ENCODE measurements at places on chromosomes 16 and 17.

GRCh38 chr17:82241183-82241925, 12.5 kb downstream of the SLC16A3 start:
- DNase-seq, result peak; percentile 51

DNA sequence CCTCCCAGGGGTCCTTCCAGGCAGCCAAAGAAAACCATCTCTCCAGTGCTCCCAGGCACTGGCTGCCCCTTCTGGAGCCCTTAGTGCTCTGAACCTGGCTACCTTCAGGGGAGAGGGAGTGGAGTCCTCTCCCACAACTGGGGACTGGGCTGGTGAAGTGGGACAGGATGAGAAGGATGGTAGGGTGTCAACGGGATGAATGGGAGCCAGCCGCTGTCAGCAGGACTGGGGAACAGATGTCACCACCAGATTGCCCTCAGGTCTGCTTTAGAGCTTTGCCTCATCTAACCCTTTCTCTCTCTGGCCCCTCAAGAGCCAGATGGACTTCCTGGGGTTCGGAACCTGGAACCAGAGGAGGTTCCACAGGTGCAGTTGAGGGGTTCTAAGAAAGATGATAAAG, 488 bp upstream of the SEBOX start:
- DNase-seq, result no peak

DNA sequence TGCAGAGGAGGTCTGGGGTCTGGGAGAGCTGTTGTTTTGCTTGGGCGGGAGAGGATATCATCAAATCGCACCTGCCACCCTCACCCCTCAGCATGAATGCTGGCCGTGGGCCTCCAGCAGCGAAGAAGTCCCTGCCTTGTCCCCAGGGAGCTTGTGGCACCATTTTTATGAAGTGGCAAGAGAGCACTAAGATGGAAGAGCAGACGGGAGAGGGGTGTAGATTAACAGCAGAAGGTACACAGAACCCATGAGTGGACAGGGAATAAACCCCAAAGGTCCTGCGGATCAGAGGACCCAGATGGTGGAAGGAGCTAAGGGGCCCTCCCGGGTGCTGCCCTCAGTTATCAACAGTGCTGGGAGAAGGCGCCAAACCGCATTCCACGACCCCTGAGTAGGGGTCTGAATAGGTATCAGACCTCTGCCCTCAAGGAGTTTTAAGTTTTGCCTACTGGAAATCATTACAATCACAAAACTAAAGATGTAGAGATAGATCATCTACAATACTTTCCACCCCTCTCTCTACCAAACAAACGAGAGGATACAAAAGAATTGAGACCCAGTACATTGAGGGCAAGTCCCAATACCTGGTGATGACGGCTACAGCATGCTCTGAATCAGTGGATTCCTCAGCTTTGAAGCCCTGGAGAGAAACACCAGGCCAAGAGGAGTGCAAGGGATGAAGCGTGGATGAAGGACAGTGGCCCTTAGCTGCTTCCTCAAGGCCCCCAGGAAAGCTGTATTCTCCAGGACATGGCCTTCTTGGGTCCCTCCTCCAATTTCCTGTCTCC, 60.2 kb downstream of the CCDC182 start:
- no peak for DNase-seq

DNA sequence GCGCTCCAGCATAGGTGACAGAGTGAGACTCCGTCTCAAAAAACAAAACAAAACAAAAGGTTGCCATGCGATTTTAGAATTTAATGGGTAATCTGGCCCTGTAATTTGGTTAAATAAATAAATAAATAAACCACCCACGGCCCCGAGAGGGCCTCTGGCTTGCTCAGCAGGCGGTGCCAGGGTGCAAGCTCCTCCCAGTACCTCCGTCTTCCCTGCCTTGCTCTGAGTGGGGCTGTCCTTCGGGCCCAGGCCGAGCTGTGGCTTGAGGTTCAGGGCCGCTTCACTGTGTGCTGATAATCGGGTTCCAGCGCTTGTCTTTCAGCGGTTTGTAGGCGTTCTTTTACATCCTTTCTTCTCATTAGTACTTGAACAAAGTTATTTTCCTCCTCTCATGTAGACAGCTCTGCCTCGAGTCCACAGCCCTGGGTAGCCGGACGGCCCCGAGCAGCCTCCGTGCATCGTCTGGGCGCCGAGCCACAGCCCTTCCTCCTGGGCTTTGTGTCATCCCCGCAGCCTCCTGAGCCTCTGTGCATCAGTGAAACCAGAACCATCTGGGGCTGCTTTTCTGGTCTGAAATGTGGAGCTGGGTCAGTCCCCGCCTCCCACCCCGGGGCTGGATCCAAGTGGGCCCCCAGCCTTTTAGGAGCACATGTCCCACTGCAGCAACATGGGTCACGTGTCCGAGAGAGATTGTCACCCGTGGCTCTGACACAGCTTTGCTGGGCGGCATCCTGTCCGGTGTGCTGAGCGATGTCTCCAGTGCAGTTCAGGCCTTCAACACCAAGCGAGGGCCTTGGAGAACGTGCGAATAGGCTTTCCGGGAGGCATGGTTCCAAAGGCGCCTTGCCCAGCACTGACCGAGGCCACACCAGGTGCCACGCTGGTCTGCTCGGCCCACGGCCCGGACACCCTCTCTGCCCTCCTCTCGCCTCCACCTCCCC, 157.4 kb upstream of the CHMP6 start:
- peak; percentile 9 for DNase-seq

- DNase-seq, result no peak
Observed at GRCh38 chr17:44807817-44808155, 22.3 kb downstream of the GJC1 start.

GRCh38 chr17:75827308-75828075, 16.7 kb downstream of the UNC13D start:
- DNase-seq, result peak; percentile 69

- DNase-seq, result no peak
Observed at GRCh38 chr17:60627124-60627523, 27.1 kb downstream of the PPM1D start.

DNA sequence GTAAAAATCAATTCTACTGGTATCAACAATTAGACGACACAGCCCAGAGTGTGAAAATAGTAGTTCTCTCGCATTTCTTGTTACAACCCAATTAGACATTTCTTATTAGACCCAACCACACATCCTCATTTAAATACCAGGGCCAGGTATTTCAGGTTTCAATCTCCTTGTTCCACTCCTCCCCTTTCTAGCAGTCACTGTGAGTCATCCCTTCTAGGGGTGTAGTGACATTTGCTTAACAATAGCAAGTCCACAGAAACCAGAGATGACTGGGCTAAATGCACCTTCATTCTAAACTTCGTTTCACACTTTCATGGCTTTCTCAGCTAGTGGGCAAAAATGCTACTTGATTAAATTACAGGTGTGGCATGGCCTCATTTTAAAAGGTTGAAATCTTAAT, 116.9 kb upstream of the CACNG3 start:
- no peak for DNase-seq

GRCh38 chr16:89779231-89779908, 37.1 kb downstream of the FANCA start:
- no peak for DNase-seq

DNA sequence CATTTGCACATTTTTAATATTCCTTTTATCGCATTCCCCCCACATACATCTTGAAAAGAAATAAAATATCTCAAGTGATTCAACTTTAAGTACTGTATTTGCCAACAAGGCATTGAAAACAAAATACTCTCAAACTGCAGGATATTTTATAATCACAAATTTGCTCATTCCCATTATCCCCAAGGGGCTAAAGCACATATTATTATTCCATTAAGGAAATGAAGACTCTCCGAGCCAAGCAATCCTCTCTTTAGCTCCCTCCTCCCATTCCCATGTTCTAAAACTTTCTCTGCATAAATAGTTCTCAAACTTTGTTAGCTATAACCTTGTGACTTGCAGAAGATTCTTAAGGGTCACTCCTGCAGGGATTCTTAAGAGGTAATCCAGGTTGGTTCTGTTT, 436.8 kb downstream of the KCNJ2 start:
- no peak for DNase-seq

- no peak for DNase-seq
Observed at GRCh38 chr16:72371307-72372086, 199.5 kb upstream of the PMFBP1 start.

GRCh38 chr16:1778200-1779179, 3.9 kb downstream of the SPSB3 start:
- no peak for DNase-seq

DNA sequence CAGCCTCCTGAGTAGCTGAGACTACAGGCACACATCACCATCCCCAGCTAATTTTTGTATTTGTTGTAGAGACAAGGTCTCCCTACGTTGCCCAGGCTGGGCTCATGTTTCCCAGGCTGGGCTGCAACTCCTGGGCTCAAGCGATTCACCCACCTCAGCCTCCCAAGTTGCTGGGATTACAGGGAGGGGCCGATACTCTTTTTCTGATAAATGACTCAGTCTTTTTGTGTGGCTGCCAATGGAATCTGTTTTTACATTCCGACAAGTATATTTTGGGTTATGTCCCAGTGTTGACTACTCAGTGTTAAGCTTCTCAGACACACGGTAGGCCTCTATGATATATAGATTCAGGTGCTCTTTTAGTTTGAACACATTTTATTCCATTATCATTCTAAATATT, 58.1 kb downstream of the SLFN11 start:
- DNase-seq, result no peak

- no peak for DNase-seq
Observed at GRCh38 chr16:86220561-86220960, 289.8 kb upstream of the FOXF1 start.

DNA sequence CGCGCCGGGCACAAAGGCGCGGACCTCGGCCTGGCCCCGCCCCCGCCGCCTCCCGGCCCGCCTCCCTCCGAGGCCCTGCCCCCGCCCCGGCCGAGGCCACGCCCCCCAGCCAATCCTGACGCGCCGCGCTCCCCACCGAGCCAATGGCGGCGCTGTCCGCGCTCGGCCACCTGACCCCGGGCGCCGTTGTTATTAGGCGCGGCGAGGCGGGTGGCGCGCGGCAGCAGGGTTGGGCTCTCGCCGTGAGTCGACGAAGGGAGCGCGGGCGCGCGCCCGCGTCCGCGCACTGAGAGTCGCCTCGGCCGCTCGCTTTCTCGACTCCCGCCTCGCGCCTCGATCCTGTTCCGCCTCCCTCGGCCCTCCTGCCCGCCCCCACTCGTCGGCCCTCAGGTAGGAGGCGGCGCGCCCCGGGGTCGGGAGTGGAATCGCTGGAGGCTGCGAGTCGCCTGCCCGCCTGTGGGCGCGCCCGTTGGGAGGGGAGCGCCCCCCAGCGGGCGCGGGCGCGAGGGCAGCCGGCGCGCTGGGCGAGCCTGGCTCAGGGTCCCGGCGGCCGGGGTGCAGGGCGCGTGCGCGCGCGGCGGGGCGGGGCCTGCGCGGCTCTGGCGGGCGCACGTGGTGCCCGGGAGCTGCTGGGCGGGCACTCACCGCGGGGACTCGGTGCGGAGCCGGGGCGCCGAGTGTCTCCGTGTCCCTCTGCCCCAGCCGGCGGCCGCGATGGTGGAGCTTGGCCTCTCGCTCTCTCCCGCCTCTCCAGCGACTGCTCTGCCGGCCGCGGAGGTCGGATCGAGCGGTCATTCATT, 405 bp upstream of the CBLN1 start:
- DNase-seq, result peak; percentile 32

DNA sequence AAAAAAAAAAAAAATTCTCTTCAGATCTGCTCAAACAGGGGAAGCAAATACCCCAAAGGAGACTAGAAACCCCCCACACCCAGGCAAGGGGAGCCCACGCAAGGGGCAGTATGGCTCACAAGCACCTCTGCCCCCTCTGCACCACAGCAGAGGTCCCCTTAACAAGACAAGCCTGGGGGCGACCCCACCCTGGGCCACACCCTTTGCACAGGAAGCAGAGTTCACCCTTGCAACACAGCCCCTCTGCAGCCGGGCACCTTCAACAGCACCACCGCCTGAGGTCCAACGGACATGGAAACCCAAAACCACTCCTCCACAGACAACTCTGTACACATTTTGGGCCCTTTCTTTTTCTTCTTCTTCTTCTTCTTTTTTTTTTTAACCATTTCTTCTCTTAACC, 12.8 kb downstream of the AXIN1 start:
- no peak for DNase-seq

DNA sequence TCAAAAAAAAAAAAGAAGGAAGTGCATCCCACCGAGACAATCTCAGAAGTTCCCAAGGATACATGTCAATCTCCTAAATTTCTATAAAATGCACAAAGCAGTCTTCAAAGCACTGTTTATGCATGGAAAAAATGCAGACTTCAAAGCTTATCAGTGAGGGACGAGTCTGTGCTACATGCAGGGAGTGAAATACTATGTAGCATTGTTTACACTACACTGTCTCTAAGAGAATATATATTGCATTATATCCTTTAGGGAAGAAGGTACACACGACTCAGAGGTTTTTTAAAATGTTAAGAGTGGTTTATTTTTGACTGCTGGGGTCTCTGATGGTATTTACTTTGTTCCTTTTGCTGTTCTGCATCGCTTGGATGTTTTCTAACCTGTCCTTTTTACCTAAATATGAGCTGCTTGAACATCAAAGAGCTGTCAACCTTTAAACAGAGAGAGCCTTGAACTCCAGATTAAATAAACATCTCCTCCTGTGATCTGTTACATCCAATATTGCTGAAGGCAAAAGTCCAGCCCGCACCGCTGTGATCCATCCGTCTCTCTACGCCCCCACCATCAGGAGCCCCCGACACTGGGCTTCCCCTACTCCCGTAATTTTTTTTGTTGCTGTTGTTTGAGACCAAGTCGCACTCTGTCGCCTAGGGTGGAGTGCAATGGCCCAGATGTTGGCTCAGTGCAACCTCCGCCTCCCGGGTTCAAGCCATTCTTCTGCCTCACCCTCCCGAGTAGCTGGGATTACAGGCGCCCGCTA, 1.4 kb downstream of the FBXO31 start:
- DNase-seq, result no peak

GRCh38 chr17:9628509-9628908, 16.8 kb upstream of the USP43 start:
- no peak for DNase-seq

DNA sequence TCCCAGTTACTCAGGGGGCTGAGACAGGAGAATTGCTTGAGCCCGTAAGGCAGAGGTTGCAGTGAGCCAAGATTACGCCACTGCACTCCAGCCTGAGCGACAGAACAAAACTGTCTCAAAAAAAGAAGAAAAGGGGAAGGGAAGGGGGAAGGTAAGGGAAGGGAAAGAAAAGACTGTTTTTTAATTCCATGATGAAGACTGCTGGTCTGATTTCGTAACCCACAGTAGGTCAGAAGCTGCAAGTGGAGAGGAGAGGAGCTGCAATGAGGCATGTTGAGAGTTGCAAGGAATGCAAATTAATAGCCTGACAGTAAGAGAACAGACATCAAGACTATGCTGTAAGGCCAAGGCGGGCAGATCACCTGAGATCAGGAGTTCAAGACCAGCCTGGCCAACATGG, 33.3 kb downstream of the HELZ start:
- no peak for DNase-seq

GRCh38 chr16:70770626-70771552, 30.1 kb downstream of the VAC14 start:
- peak; percentile 45 for DNase-seq

GRCh38 chr17:46916211-46916610, 6.7 kb upstream of the GOSR2 start:
- DNase-seq, result no peak

- no peak for DNase-seq
Observed at GRCh38 chr16:17348826-17349225, 121.9 kb downstream of the XYLT1 start.
